ENCODE measurements at places on chromosomes 2 and 18. TPM values are rescaled to one million over a fixed set of nuclear protein-coding genes. Genes with fewer than 3 reads are reported as not detected.
A peak's percentile ranks its signal among the peaks of the same experiment; 100 is the strongest.

DNA sequence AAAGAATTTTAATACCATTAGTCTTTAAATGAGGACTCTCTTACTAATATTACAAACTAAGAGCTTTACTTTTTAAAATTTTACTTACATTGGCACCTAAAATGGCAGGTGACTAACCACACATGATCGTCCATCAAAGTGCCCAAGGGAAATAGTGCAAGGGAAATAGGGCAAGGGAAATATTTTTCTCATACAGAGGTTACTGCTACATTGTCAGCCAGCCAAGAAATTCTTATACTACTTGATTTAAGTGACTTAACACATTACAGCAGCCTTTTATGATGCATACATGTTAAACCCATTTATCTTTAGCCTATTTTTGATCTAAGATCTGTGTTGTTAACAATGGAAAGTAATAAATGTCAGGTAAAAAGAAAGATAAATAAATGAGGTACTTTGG lies 587.2 kb upstream of the PKDCC start:
- DNase-seq = no peak
- no peaks in the 10 kb centered on the region for H3K27me3 ChIP-seq
- no peak overlapping the region for H3K4me3 ChIP-seq
- H3K4me1 ChIP-seq = no peaks in the 10 kb centered on the region

DNA sequence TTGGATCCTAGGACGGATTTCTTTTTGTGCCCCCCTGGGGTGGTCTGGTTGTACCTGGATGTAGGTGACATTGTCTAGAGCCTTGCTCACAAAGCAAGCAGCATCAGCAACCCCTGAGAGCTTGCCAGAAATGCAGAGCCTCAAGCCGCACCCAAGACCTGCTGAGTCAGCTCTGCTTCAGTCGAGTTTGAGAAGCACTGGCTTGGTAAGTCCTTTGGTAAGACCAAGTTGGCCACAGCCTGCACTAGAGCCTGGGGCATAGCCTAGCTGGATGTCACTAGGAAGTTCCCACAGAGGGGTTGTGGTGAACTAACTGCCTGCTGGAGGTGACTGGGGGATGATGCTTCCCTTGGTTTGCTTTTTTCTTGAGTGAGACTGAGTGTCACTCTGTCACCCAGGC lies 6.2 kb downstream of the ABCG5 start:
- no peak overlapping the region for H3K27ac ChIP-seq
- peaks cover 5% of the 10 kb centered on the region for H3K4me1 ChIP-seq
- no peaks in the 10 kb centered on the region for H3K36me3 ChIP-seq
- H3K27me3 ChIP-seq = peaks cover 16% of the 10 kb centered on the region
- no peak overlapping the region for H3K4me3 ChIP-seq

- no peak for DNase-seq
- no peaks in the 10 kb centered on the region for H3K4me1 ChIP-seq
- H3K27me3 ChIP-seq = no peaks in the 10 kb centered on the region
- H3K27ac ChIP-seq = no peak overlapping the region
- no peaks in the 10 kb centered on the region for H3K36me3 ChIP-seq
- no peak overlapping the region for H3K4me3 ChIP-seq
These were observed 256.0 kb downstream of the DCDC2C start for GRCh38 chr2:3959372-3959771.

- H3K27me3 ChIP-seq = peaks cover 94% of the 10 kb centered on the region
- H3K36me3 ChIP-seq = no peaks in the 10 kb centered on the region
- no peak overlapping the region for H3K4me3 ChIP-seq
- peak overlapping the region; percentile 96 for H3K27ac ChIP-seq
- no peak for DNase-seq
- H3K4me1 ChIP-seq = peaks cover 58% of the 10 kb centered on the region
These were observed 3.3 kb upstream of the HOXD13 start for GRCh38 chr2:176088937-176089842.

DNA sequence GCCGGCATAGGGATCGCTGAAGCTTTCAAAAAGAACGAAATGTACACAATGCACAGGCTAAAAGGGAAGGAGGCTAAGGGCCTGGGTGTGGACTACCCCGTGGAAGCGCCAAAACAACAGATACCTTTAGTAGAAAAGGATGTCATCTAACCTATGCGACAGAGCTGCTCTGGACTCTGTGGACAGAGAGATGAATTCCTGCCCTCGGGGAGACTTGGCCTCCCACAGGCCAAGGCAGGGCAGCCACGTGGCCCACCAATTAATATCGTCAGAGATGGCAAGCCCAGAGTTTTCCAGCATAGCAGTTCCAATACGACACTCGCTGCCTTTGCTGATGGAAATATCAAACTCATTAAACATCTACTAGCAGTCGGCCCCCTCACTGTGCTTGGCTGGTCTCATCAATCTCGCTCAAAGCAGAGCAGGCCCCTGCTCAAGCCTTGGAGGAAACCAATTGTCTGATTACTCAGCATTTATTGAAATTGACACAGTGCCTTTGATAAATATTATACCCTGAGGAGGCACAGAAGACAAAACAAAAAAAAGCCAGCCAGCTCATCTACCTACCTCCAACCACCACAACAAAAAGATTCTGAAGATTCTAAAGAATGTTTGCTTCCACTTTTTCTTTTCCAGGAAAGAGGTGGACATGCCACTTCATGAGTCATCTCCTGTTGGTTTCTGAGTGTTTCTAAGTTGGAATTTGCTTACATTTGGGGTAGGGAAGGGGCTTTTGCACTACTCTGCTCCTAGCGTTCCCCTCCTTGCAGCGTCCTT lies 79.0 kb upstream of the ACAA2 start:
- no peaks in the 10 kb centered on the region for H3K4me1 ChIP-seq
- no peak for DNase-seq
- H3K4me3 ChIP-seq = no peak overlapping the region

DNA sequence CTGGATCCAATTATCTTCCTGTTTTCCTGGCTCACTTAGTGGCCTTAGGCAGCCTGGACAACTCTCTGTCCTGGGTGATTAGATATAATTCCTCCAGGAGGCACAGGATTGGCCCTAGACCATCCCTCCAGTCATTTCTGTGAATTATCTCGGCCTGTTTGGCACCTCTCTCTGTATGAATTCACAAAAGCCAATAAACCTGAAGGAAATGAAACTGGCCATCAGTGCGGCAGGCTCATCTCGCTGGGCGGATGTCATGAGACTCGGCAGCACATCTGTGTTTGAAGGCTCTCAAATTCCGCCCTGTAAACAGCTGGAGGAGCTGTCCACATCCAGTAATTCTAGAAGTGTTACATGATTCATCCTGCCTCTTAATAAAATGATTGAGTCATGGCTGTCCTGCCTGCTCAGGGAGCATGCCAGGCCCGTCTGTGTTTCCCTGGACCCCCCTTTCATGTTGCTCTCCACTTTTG lies 38.6 kb downstream of the ACOXL start:
- peak overlapping the region; percentile 59 for H3K27ac ChIP-seq
- H3K4me3 ChIP-seq = peak overlapping the region; percentile 17
- DNase-seq = no peak
- no peaks in the 10 kb centered on the region for H3K36me3 ChIP-seq

- no peak overlapping the region for H3K27ac ChIP-seq
- H3K36me3 ChIP-seq = no peaks in the 10 kb centered on the region
- no peak overlapping the region for H3K4me3 ChIP-seq
- H3K27me3 ChIP-seq = no peaks in the 10 kb centered on the region
- no peaks in the 10 kb centered on the region for H3K4me1 ChIP-seq
These were observed 80.9 kb downstream of the MGAT5 start for GRCh38 chr2:134334542-134335353.

DNA sequence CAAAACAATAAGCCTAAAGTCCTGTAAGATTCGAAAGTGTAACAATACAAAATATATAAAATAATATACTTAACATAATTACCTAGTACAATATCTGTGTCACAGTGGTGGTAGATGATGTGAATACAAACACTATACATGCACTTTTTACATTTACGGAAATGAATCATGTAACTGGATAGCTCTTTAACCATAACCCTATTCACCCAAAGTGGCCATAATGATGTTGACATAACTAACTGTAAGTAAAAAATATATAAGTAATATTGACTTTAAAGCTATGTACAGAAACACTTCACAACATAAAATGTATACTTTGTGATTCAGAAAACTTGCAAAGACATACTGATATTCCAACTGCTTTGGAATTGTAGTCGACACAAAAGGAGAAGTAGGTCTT lies 616.9 kb upstream of the SLC8A1 start:
- no peak for DNase-seq
- no peaks in the 10 kb centered on the region for H3K36me3 ChIP-seq
- no peaks in the 10 kb centered on the region for H3K27me3 ChIP-seq
- H3K27ac ChIP-seq = no peak overlapping the region
- no peak overlapping the region for H3K4me3 ChIP-seq
- H3K4me1 ChIP-seq = no peaks in the 10 kb centered on the region

Gene TMEM178A
- 6.1 TPM for total RNA-seq
